ENCODE measurements at places on chromosomes 3 and 15. TPM values are rescaled to one million over a fixed set of nuclear protein-coding genes. Genes with fewer than 3 reads are reported as not detected.

DNA sequence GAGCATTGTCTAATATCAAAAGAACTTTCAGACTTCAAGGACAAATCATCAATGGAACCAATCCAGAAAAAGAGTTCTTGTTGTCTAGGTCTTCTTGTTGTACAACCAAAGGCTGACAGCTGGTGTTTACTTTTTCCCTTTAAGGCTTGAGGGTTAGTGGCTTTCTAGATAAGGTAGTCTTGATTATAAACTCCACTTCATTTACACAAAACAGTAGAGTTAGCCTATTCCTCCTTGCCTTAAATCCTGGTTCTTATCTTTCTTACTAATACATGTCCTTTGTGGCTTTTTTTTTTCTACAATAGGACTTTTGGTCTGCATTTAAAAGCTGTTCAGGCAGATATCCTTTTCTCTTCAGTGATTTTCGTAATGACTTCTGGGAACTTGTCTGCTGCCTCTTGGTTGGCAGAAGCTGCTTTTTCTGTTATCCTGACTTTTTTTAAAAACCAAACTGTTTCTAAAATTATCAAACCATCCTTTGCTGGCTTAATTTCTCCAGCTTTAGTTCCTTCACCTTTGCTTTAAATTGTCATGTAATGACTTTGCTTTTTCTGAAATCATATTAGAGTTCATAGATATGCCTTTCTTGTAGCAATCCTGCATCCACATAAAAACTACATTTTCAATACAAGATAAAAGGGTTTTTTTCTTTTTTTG is 44.8 kb downstream of the STRIT1 start:
- no peaks in the 10 kb centered on the region for H3K4me1 ChIP-seq
- H3K36me3 ChIP-seq, result no peaks in the 10 kb centered on the region
- H3K27me3 ChIP-seq, result no peaks in the 10 kb centered on the region
- no peak overlapping the region for H3K4me3 ChIP-seq

GRCh38 chr15:74807282-74807681 is 5.4 kb upstream of the LMAN1L start:
- no peak overlapping the region for H3K4me3 ChIP-seq
- DNase-seq, result no peak
- no peaks in the 10 kb centered on the region for H3K27me3 ChIP-seq
- H3K4me1 ChIP-seq, result no peaks in the 10 kb centered on the region
- H3K27ac ChIP-seq, result no peak overlapping the region
- H3K36me3 ChIP-seq, result no peaks in the 10 kb centered on the region

DNA sequence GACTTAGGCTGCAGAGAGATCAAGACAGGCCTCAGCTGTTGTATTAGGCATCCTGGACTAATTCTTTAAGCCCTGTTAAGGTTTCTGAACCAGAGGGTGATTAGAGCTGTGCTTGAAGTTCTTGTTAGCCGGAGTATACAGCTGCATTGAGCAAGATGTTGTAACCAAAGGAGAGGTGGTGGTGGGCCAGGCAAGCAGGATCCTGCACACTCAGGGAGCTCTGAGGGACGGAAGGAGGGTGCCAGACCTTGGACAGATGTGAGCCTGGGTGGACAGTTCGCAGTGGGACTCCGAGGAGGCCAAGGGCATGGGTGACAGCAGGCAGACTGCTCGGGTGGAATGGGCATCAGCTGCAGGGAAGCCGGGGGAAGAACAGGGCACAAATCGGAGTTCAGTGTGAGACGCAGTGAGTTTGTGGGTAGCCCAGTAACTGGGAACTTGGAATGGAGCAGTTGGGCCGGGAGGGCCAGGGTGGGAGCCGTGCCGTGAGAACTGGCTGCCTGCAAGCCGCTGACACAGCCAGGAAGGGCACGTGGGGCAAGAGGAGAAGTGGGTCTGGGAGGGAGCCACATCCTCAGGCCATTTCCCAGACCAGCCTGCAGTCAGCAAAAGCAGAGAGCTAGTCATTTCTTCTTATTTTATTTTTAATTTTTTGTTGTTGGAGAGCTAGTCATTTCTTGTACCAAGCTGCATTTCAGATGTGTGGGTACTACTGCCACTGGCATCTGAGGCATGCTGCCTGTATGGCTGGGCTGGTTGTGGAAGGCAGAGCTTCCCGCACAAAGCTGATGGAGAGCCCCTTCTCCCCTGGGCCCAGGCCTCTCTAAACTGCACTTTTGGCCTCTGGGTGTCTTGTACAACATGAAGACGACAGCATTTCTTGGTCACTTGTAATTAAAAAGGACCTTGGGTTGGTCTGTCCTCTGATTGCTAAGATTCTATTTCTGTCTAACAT is 61.0 kb downstream of the PGPEP1L start:
- H3K4me1 ChIP-seq, result peaks cover 38% of the 10 kb centered on the region
- no peaks in the 10 kb centered on the region for H3K36me3 ChIP-seq
- peak overlapping the region; percentile 66 for H3K27ac ChIP-seq
- H3K4me3 ChIP-seq, result no peak overlapping the region

DNA sequence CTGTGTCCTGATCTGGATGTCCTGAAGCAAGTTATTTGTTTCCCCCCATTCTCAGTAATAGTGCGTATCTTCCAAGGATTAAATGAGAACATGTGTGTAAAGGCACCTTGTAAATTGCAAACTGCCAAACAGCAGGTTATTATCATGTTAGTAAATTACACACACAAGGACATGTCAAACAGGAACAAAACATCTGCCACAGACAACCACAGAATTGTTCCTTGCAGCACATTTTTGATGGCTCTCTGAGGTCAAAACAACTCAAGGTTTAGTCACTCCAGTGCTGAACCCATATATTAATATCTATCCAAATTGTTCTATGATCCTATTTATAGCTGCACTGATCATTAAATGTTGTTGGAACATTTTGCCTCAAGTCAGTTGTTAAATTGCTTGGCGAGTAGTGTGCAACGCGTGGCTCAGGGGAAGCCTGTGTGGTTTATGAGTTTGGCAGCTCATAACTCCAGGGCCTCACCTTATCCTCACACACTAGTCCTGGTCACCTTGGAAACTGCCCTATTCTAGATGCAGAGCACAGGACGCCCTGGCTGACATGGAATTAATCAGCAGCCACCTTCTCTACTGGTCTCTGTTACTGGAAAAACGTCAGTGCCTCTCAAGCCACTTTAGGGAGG is 46.3 kb upstream of the CDV3 start:
- no peaks in the 10 kb centered on the region for H3K36me3 ChIP-seq
- H3K4me1 ChIP-seq, result no peaks in the 10 kb centered on the region
- H3K27me3 ChIP-seq, result no peaks in the 10 kb centered on the region
- DNase-seq, result no peak
- no peak overlapping the region for H3K4me3 ChIP-seq
- H3K27ac ChIP-seq, result no peak overlapping the region

- H3K27ac ChIP-seq, result peak overlapping the region; percentile 80
- no peak overlapping the region for H3K4me3 ChIP-seq
- peaks cover 19% of the 10 kb centered on the region for H3K36me3 ChIP-seq
- H3K4me1 ChIP-seq, result peaks cover 24% of the 10 kb centered on the region
Observed at GRCh38 chr15:75661100-75661755, 13.5 kb downstream of the SNX33 start.

DNA sequence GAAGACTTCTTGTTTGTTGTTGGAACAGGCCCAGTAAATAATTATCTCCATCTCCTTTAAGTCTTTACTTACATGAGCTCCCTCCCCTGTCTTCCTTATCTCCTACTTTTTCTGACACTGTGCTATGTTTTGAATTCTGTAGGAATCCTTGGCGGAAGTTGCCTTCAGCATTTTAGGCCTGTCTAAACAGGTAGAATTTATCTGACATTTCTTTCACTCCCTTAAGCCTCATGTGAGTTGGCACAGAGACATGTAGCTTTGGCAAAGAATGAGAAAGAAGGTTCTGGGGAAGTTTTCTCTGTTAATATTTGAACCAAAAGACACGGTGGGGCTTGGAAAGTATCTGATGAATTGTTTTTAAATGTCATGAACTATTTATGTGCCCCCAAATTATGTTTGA is 8.1 kb downstream of the MCTP2 start:
- H3K36me3 ChIP-seq, result no peaks in the 10 kb centered on the region
- no peak for DNase-seq
- H3K4me1 ChIP-seq, result no peaks in the 10 kb centered on the region

- no peaks in the 10 kb centered on the region for H3K27me3 ChIP-seq
- H3K27ac ChIP-seq, result no peak overlapping the region
- no peak for DNase-seq
Observed at GRCh38 chr15:77898811-77899730, 178.4 kb downstream of the TBC1D2B start.

DNA sequence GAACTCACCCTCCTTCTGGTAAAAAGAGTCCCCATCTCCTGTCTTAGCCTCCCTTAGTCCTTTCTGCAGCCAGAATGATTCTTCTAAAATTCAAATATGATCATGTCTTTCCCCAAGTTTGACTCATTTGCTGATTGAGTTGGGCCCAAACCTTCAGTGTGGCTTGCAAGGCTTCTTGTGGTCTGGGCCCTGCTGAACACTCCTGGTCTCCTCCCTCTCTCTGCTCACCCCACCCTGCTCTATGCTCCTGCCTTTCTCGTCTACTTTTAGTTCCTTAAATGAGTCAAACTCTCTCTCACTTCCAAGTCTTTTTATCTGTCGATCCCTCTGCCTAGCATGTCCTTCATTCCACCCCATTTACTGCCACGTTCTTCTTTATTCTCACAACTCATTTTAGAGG is 72.6 kb downstream of the CCR1 start:
- DNase-seq, result no peak
- H3K27me3 ChIP-seq, result no peaks in the 10 kb centered on the region
- no peak overlapping the region for H3K27ac ChIP-seq
- no peaks in the 10 kb centered on the region for H3K4me1 ChIP-seq

The ZNF660 gene
- 2.4 TPM for total RNA-seq

GRCh38 chr15:48190932-48191573 is 412 bp upstream of the CTXN2 start:
- peak; percentile 57 for DNase-seq
- no peak overlapping the region for H3K4me3 ChIP-seq
- no peaks in the 10 kb centered on the region for H3K4me1 ChIP-seq
- no peak overlapping the region for H3K27ac ChIP-seq
- peaks cover 26% of the 10 kb centered on the region for H3K27me3 ChIP-seq
- H3K36me3 ChIP-seq, result no peaks in the 10 kb centered on the region

The SFMBT1 gene
- 15.3 TPM for total RNA-seq

GRCh38 chr15:69021895-69022294 is 7.4 kb downstream of the NOX5 start:
- no peak overlapping the region for H3K4me3 ChIP-seq
- no peak for DNase-seq
- H3K4me1 ChIP-seq, result no peaks in the 10 kb centered on the region
- no peak overlapping the region for H3K27ac ChIP-seq
- peaks cover 5% of the 10 kb centered on the region for H3K27me3 ChIP-seq
- no peaks in the 10 kb centered on the region for H3K36me3 ChIP-seq

- H3K4me3 ChIP-seq, result no peak overlapping the region
- no peaks in the 10 kb centered on the region for H3K36me3 ChIP-seq
- peaks cover 93% of the 10 kb centered on the region for H3K4me1 ChIP-seq
- H3K27ac ChIP-seq, result no peak overlapping the region
- no peak for DNase-seq
- H3K27me3 ChIP-seq, result no peaks in the 10 kb centered on the region
Observed at GRCh38 chr3:42095540-42095939, 4.4 kb downstream of the TRAK1 start.

DNA sequence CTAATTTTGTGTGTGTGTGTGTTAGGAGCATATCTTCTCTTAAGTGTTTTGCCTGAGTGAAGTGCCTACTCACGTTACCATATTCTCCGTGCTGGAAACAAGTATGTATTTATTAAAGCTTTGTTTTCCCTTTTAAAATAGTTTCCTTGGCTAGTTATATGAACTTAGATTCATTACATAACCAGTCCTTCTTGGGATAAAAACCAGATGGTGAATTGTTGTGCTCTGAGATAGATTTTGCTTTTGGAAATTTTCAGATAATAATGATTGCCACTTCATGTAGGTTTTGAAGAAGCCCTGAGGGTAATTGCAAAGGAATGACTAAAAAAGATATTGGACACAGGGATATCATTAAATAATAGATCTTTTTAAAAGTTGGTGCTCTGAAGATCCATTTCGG is 390.2 kb upstream of the SGO1 start:
- DNase-seq, result no peak
- peaks cover 4% of the 10 kb centered on the region for H3K4me1 ChIP-seq
- no peaks in the 10 kb centered on the region for H3K27me3 ChIP-seq
- H3K36me3 ChIP-seq, result no peaks in the 10 kb centered on the region
- H3K4me3 ChIP-seq, result no peak overlapping the region
- H3K27ac ChIP-seq, result no peak overlapping the region

The CMTM8 gene
- total RNA-seq, result 3.4 TPM

GRCh38 chr3:194756791-194757325 is 71.2 kb downstream of the FAM43A start:
- DNase-seq, result no peak
- peak overlapping the region; percentile 12 for H3K27ac ChIP-seq
- no peak overlapping the region for H3K4me3 ChIP-seq
- H3K4me1 ChIP-seq, result peaks cover 11% of the 10 kb centered on the region

GRCh38 chr3:134446800-134447199 is 39.0 kb downstream of the ANAPC13 start:
- H3K27ac ChIP-seq, result no peak overlapping the region
- H3K27me3 ChIP-seq, result no peaks in the 10 kb centered on the region
- no peaks in the 10 kb centered on the region for H3K36me3 ChIP-seq
- peaks cover 31% of the 10 kb centered on the region for H3K4me1 ChIP-seq
- H3K4me3 ChIP-seq, result no peak overlapping the region
- DNase-seq, result no peak

DNA sequence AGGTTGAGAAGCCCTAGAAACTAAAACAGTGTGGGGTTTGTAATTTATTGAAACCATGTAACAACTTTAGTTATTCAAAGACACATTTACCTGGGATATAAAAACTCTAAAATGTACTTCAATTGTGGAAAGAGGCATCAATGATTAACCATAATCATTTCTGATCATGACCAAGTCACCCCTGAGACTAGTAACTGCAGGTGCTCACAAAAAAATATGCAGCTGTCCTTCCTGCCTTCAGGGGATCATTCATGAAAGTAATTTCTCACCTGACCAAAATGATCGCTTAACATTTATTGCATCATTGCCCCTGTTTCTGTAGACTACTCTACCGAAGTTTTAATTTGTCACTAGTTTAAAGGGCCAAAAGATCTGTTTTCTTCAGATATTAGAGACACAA is 9.0 kb downstream of the ACP3 start:
- no peaks in the 10 kb centered on the region for H3K4me1 ChIP-seq
- H3K27ac ChIP-seq, result no peak overlapping the region
- no peaks in the 10 kb centered on the region for H3K36me3 ChIP-seq

GRCh38 chr3:50604628-50605588 is 6.7 kb downstream of the CISH start:
- H3K4me3 ChIP-seq, result no peak overlapping the region
- H3K27ac ChIP-seq, result peak overlapping the region; percentile 99
- peaks cover 37% of the 10 kb centered on the region for H3K36me3 ChIP-seq
- no peaks in the 10 kb centered on the region for H3K27me3 ChIP-seq
